Astrocyte of the hippocampus (primary cell): ENCODE measurements at places on chromosomes 1 and 21.

GRCh38 chr1:244919320-244920282, 55.3 kb upstream of the HNRNPU start:
- DNase-seq = no peak

DNA sequence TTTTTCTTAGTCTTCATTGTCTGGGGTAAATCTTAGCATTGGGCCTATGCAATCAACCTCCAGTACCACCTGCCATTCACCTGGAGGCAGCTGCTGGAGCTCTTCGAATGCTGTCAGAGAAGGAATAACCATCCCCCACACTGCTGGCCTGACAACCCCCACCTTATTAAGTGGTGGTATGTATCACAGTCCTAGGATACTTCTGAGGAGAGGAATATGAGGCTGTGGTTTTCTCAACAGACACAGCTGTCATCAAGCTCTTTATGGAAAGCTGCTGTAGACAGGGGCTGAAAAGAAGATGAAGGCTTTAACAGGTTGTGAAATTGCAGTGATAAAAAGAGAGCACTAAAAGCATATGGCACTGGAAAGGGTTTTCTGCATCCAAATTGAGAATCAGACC, 61.7 kb downstream of the TSEN15 start:
- no peak for DNase-seq

GRCh38 chr1:224196813-224197600, 14.0 kb downstream of the DEGS1 start:
- no peak for DNase-seq

DNA sequence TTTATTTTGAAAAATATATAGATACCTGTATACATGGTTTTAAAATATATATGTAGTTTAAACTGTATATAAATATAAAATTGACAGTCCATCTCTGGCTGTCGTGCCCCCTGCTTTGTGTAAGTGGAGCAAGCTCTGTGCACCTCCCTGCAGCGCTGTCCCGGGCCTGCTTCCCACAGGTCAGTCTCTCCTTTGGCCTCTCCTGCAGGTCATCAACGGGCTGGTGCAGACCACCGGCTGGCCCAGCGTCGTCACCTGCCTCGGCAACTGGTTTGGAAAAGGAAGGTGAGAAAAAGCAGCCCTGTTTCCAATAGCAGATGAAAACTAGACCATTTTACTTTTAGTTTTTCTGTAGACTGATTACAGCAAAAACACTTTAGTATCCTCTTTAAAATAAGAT, 28.5 kb downstream of the SLC37A1 start:
- DNase-seq = no peak

GRCh38 chr21:30408782-30409494, 13.1 kb downstream of the KRTAP13-1 start:
- peak; percentile 24 for DNase-seq

- DNase-seq = no peak
Measured at GRCh38 chr1:116110567-116111523, at the start of gene MAB21L3. Gene MAB21L3 (plus strand): TSS chr1:116111399. CDS start chr1:116112616, 1,217 bp downstream.

- no peak for DNase-seq
Measured at GRCh38 chr1:21437341-21437640, 2.6 kb upstream of the NBPF3 start.

DNA sequence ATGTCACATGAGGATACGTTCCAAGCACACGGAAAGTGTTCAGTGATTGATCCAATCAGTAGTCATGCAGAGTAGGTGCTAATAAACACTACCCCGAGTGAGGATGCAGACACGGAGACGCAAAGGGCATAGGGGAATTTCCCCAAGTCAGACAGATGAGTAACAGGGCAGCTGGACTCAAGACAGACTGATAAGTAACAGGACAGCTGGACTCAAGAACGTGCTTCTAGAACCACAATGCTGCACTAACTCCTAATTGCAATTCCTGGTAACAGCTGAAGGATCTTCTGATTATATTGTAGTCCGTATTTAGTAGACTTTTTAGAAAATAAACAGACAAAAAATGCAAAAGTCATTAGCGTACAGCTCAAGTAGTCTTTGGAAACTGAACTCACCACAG, 1.9 kb upstream of the OR2T10 start:
- no peak for DNase-seq

DNA sequence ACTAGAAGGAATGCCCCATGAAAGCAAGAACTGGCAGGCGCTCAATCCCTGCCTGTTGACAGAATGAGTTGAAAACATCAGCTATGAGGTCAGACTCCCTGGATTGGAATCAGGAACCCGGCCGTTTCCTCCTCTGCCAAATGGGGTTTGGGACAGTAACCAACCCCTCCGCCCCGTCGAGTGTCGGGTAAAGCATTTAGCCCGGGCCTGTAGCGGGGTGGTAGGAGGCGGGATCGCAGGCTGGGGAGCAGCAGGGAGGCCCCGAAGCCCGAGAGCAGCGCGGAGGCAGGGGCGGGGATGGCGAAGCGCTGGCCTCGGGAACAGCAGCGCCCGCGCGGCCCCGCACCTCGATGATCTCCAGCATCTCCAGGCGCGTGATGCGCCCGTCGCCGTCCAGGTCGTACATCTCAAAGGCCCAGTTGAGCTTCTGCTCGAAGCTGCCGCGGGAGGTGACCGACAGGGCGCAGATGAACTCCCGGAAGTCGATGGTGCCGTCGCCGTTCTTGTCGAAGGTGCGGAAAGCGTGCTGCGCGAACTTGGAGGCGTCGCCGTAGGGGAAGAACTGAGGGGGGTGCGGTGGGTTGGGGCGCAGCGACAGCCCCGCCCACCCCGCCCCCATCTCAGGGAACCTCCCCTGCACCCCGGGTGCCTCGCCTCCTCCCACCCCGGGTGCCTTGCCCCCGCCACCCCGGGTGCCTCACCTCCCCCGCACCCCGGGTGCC, 7.5 kb downstream of the HPCAL4 start:
- no peak for DNase-seq

DNA sequence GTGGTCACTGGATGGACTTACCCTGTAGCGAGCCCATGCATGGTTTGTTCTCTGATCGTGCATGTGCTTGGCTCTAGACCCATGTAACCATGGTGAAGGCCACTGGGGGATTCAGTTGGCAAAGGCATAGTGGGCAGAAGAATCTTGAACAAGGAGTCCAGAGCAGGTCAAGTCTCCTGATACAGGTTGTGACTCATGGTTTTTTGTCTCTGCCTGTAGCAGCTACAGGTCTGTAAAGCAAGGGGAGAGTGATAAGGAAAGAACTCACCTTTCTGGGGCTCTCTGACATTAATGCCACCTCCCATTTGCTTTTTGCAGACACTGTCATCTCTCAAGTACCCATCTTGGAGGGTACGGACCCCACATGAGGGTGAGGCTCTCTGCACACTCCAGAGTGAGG, 153.4 kb upstream of the CAMK1G start:
- DNase-seq = no peak

- DNase-seq = peak; percentile 34
Measured at GRCh38 chr1:17545356-17545755, 5.9 kb downstream of the ARHGEF10L start.

DNA sequence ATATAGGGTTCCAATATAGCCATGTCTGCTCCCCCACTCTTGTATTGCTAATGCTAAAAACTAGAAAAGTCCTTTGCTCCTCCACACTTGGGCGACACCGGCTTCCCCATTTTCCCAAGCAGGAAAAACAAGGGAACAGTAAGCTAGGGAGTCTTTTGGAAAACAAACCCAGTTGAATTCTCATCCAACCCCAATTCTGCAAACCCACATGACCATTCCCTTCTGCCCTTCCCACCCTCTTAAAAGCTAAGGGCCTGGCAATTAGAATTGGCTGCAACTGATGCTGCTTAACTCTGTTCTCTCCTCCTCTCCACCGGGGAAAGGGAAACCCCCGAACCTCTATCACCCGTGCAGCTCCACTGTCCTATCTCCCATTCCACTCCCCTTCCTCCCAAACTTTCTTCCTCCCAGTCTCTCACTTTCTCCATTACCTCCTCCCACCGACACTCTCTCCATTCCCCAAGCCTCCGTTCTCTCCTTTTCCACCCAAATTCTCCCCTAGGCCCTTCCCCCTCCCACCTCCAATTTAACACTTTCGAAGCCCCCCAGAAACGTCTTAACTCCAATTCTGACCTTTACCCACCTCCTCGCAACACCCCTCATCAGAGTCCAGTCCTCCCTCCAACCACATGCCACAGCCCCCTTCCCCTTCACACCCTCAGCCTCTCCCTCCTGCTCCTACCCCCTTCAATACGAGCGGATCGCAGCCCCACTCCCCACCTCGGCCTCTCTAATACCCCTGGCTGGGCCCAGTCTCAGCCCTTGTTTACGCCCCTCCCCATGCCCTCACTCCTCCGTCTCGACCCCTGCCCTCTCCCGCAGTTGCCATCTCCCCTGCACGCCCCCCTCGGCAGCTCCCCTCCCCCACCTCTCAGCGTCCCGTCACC, 701 bp downstream of the DEDD start:
- no peak for DNase-seq

DNA sequence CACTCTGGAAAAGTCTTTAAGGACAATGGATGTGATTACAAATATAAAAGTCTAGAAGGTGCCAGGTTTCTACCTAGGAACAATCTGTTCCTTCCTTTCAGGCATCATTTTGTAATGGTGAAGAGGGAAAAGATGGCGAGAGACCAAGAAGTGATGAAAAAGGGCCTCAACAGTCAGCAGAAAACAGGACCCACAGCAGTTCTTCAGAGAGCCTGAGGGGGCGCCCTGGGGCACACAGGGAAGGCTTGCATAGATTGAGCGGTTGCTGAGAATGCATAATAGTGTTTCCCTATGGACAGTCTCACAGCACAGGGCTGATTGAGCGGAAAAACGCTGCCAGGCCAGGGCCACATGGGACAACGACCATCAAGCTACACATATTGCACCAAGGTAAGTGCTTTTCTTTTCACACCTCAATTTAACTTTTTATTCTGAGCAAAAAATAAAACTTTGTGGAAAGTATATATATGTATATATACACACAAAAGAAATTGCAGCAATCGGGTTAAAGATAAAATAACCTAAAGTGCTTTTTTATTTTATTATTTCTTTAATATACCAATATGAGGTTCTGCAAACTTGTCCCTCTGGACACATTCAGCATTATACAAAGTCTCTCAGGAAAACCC, 3.1 kb upstream of the YRDC start:
- DNase-seq = peak; percentile 83
